ENCODE measurements at places on chromosomes 2 and 18.

DNA sequence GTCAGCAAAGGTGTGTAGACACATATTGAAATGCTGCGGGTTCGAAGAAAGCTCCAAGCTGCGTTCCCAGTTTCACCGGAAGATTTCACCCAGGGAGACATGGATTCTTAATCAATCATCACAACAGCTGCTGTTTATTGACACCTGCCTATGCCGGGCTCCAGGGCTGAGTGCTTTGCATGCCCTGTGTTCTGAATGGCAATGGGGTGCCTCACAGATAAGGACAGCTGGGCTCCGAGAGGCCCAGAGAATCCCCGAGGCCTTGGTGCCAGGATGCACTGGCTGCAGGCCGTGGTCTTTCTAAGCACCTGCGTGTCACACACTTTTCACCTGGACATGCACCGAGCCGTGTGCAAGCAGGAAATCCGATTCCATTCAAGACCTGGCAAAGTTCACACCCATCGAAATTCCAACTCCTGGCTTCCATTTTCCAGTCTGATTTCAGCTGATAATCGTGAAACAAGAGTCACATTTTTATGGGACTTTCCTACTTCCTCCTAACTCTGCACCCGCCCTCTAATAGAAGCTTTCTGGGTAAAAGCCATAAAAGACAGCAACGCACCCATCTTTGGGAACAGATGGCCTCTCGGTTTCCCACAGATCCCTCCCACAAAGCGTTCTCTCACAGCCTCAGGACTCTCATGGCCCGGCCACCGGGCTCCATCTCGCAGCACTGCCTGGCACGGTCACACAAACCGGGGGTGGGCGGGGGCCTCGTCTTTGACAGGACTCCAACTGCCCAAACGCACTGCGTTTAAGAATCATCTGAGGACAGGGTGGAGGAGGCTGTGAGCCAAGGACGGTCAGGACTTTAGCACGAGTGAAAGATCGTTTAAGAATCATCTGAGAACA, 245.6 kb upstream of the SALL3 start:
- DNase-seq: no peak

GRCh38 chr2:206585335-206585734, 57.0 kb upstream of the FAM237A start:
- no peak for DNase-seq

GRCh38 chr2:86383844-86384243, 46.4 kb upstream of the REEP1 start:
- peak; percentile 61 for DNase-seq

DNA sequence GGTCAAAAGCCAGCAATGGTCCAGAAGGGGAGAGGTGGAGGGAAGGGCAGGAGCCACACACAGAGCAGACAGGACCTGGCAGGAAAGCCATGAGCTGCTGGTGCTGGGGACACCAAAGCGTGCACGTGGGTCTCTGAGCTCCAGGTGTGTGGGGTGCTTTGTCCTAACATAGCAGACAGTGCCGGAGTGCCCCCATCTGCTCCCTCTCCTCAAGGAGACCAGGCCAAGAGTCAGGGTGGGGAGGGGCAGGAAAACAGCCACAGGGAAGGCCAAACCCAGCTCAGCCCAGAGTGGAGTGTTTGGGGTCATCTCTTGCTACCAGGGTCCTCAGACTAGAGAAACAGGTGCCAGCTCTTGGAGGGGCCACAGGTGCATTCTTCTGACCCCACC, 4.2 kb upstream of the GPC1 start:
- DNase-seq: no peak

GRCh38 chr2:174335988-174336500, 1.3 kb downstream of the SP9 start:
- peak; percentile 47 for DNase-seq

- no peak for DNase-seq
Observed at GRCh38 chr2:138499684-138500083, 1.9 kb upstream of the SPOPL start.

DNA sequence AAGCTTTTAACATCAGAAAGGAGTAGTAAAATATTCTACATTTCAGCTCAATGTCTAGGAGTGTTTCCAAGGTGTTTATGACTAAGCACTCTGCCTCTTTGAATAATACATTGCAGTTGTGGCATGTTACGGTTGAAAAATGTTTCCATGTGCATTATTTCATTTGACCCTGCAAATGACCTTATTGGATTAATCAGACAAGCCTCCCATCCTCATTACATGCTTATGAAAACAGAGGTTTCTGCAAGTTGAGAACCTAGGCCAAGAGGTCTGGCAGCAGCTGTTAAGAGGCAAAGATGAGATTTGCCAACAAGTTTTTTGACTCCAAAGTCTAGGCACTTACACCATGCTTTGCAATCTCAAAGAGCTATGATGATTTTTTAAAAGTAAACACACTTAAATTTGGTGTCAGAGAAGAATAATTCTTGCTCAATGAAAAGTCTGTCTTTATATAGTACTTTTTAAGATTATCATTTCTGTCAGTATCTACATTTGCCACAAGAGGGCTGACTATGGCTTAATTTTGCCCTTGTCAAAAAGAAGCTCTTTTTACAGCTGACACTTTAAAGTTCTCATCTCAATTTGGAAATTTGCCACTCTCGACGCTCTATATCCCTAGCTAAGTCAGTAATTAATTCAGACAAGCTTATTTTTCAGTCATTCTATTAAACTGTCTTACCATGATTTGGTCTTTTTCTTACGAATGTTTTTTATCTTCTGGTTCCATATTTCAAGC, 260.6 kb downstream of the PAX3 start:
- no peak for DNase-seq

GRCh38 chr2:227010433-227010832, 153.6 kb downstream of the COL4A4 start:
- peak; percentile 25 for DNase-seq

DNA sequence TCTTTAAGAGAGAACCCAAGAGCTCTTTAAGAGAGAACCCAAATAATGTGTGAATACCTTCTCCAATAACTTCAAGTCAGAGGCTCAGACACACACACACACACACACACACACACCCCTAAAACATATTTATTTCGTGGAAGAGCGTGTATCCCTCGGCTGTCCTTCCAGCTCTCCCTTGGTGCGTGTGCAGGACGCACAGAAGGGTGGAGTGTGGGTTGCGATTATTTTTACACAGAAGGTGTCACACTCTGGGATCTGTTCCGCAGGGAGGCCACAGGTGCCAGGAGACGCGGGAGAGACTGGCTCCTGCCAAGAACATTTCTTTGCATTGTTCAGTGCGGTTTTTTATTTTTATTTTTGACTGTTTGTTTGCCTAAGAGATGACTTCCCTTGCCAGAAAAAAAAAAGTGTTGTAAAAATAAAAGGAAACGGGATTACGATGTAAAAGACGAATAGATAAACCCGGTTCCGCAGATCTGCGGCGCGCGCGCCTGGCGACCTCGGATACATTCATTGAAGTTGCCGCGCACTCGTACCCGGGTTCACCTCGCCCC, 47.3 kb upstream of the ATP6V1B1 start:
- no peak for DNase-seq

GRCh38 chr2:96930351-96931010, 55.9 kb downstream of the FAM178B start:
- no peak for DNase-seq

- DNase-seq: no peak
Observed at GRCh38 chr2:98778741-98779483, 48.0 kb upstream of the MGAT4A start.

DNA sequence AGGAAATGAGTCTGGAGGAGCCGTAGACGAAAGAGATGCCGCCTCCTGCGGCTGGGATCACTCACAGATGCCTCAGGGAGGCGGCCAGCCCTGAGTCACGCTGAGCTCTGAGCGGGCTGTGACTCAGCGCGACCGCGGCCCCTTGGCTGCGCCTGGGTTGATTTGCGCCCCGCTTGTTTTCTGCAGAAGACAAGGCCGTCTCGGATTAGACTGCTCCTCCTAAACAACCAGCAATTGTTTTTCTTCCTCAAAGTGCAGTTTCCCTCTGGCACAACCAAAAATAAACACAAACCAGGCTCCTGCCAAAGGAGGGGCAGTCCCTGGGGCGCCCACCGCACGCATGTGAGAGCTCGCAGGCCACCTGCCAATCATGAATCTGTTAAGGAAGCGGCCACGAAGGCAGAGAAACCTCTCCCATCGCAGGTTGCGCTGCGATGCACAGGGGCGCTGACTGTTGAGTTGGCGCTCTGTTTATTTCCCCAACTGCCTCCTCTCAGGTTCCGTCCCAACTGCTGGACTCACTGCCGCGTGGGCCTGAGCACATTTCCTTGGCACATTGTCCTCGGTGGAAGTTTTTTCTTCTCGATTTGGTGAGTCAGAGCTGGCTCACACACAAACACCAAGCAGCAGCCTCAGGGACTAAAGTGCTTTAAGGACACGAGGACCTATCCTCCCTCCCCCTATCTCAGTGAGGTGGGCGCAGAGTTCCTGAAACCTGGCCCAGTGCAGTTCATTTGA, 85.2 kb upstream of the NDUFV2 start:
- peak; percentile 95 for DNase-seq

- no peak for DNase-seq
Observed at GRCh38 chr18:74937291-74937690, 271.6 kb downstream of the PTGR3 start.

DNA sequence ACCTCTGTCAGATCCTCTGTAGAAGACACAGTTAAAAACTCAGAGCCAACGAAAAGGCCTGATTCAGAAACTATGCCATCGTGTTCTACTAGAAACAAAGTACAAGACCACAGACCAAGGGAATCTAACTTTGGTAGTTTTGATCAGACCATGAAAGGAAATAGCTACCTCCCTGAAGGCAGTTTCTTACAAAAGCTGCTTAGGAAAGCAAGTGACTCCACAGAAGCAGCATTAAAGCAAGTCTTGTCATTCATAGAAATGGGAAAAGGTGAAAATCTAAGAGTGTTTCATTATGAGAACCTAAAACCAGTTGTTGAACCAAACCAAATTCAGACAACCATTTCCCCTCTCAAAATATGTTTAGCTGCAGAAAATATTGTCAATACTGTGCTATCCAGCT, 58.2 kb downstream of the FSIP2 start:
- no peak for DNase-seq

GRCh38 chr2:196653843-196654242, 14.3 kb downstream of the CCDC150 start:
- no peak for DNase-seq

DNA sequence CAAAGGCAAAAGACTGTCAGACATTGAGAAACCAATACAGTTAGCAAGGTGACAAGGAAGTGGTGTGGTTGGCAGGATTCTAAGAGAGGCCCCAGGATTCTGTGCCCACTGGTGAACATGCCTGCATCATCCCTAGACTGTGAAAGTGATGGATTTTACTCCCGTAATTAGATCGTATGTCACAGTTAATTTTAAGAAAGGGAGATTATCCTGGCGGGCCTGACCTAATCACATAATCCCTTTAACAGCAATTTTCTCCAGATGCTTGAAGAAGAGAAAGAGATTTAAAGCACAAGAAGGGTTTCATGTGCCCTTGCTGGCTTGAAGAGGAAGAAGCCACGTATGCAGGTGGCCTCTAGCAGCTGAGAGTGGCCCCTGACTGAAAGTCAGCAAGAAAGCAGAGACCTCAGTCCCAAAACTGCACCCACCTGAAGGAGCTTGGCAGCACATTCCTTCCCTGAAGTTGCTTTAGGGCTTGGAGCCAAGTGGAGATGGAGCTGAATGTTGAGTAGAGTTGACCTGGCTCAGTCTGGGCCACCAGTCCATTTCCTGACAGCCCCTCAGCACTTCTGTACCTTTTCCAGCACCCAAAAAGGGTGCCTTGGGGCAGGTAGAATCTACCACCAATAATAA, 49.1 kb downstream of the GTF3C3 start:
- no peak for DNase-seq

- DNase-seq: no peak
Observed at GRCh38 chr2:113937501-113937900, 47.6 kb downstream of the ACTR3 start.

DNA sequence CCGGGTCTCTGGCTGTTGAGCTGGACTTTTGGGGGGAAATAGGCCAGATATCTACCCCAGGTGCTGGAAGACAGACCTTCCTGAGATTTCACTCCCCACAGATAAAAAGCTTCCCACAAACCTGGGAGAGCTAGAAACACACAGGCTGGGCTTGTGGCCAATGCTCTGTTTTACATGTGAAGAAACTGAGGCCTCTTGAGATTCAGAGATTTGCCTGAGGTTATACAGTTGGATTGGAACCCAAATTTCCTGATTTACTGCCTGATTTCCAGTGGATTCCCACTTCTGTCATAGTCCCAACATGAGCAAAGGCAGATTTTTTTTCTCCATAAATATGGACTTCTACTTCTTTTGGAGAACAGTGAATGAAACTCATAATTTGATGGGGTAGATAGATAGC, 360.2 kb downstream of the SETBP1 start:
- DNase-seq: no peak

DNA sequence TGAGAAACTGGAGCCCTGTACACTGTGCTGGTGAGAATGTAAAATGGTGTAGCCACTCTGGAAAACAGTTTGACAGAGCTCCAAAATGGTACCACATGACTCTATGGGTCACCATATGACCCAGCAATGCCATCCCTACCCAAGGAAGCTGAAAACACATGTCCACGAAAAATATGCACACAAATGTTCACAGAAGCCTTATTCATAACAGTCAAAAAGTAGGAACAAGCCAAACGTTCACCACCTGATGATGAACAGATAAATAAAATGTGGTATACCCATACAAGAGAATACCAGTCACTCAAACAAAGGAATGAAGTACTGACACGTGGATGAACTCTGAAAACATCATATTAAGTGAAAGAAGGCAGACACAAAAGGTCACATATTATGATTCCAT, 4.6 kb downstream of the AFG3L2 start:
- DNase-seq: no peak

DNA sequence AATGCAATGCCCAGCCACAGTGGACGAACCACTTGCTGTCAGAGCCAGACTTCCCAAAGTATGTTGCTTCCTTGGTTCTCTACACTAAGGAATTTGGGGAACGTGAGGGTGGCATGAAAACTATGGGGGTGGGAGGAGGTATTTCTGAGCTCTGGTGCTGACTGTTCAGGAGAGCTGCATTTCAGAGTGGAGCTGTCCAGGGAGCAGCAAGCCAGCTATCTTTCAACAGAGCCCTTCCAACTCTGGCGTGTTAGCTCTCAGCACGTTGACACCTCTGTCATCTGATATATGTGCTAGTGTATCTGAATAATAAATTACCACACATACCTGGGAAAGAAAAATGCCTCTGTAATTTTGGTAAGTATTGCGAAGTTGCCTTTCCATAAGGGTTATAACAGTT, 66.1 kb downstream of the SAP130 start:
- no peak for DNase-seq

Data from AG20443 (cell line).